ENCODE measurements at places on chromosomes 12 and 14. TPM values are rescaled to one million over a fixed set of nuclear protein-coding genes. Genes with fewer than 3 reads are reported as not detected.

DNA sequence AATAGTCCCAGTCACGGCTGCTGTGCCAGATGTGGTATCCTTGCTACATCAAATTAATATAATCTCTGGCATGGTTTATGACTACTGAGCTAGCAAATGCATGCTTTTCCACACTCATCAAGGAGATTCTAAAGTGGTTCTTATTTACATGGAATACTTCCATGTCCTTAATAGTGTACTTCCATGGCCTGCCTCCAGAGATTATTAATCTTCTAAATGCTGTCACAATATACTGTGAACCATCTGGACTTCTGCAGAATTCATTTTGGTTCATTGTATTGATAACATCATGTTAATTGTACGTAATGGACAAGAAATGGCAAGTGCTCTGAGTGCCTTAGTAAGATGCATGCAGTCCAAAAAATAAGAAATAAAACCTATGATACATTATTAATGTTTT, 230.8 kb downstream of the NUAK1 start:
- H3K4me3 ChIP-seq = no peak overlapping the region
- no peaks in the 10 kb centered on the region for H3K4me1 ChIP-seq
- H3K27ac ChIP-seq = no peak overlapping the region
- no peaks in the 10 kb centered on the region for H3K27me3 ChIP-seq
- DNase-seq = no peak
- no peaks in the 10 kb centered on the region for H3K36me3 ChIP-seq

The INSM2 gene
- not detected for total RNA-seq

- peaks cover 44% of the 10 kb centered on the region for H3K27me3 ChIP-seq
- H3K27ac ChIP-seq = no peak overlapping the region
- H3K4me1 ChIP-seq = no peaks in the 10 kb centered on the region
- H3K4me3 ChIP-seq = no peak overlapping the region
Measured at GRCh38 chr14:96662116-96662970, 134.8 kb upstream of the VRK1 start.

DNA sequence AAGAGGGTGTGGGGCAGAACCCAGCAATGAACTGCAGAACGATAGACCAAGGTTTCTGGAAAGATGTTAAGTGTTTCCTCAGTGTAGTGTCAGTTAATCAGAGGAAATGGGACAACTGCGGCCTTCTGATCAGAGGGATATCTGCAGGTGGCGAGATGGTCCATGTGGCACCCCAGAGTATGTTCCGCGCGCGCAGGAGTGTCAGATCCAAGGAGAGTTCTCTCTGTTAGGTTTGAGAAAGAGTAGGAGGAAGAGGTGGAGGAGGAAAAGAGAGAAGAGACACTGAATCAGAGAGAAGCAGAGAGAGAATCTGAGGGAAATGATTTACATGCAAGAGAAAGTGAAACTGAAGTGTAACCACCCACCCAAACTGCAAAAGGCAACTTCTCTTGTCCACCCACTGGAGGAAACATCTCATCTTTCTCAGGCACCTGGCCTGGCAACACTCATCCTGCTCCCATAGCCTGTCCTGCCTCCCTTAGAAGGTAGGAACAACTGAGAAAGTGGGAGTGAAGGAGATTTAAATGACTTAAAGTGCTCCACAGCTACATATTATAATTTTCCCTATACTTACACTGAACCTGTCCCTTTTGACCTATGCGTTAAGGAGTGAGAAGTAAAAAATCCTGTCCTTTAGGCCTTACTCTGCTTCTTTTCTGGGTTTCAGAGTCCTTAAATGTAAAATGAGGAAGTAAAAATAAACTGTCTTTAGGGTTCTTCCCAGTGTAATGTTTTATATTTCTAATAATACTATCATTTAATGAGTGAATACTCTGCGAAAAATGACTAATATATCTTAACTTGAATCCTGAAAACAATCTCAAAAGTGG, 6.8 kb upstream of the TESPA1 start:
- H3K4me3 ChIP-seq = peak overlapping the region; percentile 86
- peaks cover 61% of the 10 kb centered on the region for H3K4me1 ChIP-seq
- H3K27me3 ChIP-seq = no peaks in the 10 kb centered on the region
- H3K36me3 ChIP-seq = peaks cover 16% of the 10 kb centered on the region
- peak overlapping the region; percentile 99 for H3K27ac ChIP-seq
- DNase-seq = peak; percentile 55

DNA sequence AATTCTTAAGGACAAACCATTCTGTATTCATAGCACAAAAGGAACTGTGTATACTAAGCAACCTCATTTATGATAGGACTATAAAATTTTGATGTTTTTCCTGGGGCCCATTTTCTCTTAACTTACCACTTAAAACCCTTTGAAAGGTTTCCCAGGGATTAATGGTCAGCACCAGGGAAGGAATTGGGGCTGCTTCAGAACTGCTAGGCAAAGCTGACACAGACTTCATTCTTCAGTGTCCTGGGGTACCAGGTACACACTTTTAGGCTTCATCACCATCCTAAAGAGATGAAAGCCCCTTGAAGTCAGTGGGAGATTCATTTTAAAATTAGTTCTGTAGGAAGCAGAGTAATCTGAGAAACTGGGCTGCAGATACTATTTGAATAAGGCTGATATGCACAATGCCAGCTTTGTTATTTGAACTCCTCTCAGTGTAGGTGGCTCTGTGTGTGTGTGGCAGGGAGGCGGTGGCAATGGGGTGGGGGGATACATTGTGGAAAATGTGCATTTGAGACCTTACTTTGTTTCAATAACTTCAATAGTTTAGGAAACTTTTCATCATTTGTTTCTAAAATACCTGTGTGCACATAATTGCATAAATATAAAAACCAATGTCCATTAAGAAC, 329.3 kb upstream of the DCN start:
- no peaks in the 10 kb centered on the region for H3K4me1 ChIP-seq
- no peaks in the 10 kb centered on the region for H3K36me3 ChIP-seq
- no peaks in the 10 kb centered on the region for H3K27me3 ChIP-seq
- DNase-seq = no peak
- H3K27ac ChIP-seq = no peak overlapping the region

The CLEC12A gene
- 0.14 TPM for total RNA-seq

The SLCO1C1 gene
- not detected for total RNA-seq

The CLEC14A gene
- not detected for total RNA-seq

GRCh38 chr14:50924843-50925242, 19.4 kb downstream of the PYGL start:
- H3K4me3 ChIP-seq = no peak overlapping the region
- H3K27me3 ChIP-seq = no peaks in the 10 kb centered on the region
- no peak overlapping the region for H3K27ac ChIP-seq
- no peaks in the 10 kb centered on the region for H3K4me1 ChIP-seq
- no peaks in the 10 kb centered on the region for H3K36me3 ChIP-seq
- DNase-seq = no peak

DNA sequence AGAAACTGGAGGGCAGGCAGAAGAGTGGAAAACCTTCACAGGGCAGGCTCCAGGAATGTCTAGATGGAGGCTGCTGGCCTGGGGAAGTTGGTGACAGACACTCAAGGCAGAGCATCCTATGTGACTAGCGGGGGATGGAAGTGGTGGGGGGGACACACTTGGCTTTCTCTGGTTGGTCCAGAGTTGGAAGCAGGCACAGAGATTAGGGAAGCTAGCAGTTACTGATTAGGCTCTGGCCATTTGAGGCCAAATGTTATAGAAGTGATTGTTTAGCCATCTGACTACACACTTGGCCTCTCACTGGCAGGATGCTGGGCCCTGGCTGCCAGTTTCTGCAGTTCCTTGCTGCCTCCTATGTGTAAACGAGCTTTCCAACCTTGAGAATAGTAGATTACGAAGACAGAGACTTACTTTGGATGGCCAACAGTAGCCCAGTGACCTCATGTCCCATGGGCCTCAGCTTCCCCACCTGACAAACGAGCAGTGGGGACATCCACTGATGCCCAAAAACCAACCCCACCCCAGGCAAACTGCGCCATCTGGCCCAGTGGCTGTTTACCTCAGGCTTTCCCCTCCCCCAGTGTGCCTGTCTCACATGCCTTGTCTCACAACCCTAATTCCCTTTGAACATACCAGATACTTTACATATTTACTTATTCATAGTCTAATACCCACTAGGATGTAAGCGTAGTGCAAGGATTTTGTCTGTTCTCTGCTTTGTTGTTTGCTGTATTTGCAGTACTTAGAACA, 102.7 kb downstream of the PAPLN start:
- H3K27me3 ChIP-seq = no peaks in the 10 kb centered on the region
- no peaks in the 10 kb centered on the region for H3K36me3 ChIP-seq
- H3K27ac ChIP-seq = no peak overlapping the region
- no peak overlapping the region for H3K4me3 ChIP-seq

DNA sequence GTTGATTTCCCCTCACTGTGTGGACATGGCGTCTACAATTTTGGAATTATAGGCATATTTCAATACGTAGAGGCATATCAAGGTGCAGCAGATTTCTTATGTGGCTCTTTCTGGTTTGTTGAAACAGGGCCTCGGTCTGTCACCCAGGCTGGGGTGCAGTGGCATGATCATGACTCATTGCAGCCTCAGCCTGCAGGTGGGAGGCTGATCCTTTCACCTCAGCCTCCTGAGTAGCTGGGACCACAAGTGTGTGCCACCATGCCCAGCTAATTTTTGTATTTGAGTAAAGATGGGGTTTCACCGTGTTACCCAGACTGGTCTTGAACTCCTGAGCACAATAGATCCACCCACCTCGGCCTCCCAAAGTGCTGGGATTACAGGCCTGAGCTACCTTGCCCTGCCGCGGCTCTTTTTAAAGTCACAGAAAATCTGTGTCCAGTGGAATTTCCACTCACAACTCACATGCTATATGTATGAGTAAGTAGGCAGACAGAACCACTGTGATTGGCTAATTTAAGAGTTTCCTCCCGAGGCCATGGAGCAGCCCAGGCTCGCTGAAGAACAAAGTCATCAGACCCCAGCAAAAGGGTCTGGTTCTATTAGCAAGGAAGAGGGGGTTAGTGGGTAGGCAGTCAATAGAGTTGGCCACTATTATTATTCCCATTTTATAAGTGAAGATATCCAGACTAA, 9.1 kb downstream of the GNG2 start:
- DNase-seq = peak; percentile 53
- peaks cover 34% of the 10 kb centered on the region for H3K36me3 ChIP-seq
- H3K27me3 ChIP-seq = no peaks in the 10 kb centered on the region
- H3K27ac ChIP-seq = no peak overlapping the region

The ABCD2 gene
- total RNA-seq = 3.1 TPM

GRCh38 chr12:72094490-72094889, 155.8 kb downstream of the TPH2 start:
- no peaks in the 10 kb centered on the region for H3K36me3 ChIP-seq
- no peaks in the 10 kb centered on the region for H3K27me3 ChIP-seq
- no peak overlapping the region for H3K27ac ChIP-seq
- no peak overlapping the region for H3K4me3 ChIP-seq
- no peak for DNase-seq
- H3K4me1 ChIP-seq = no peaks in the 10 kb centered on the region

DNA sequence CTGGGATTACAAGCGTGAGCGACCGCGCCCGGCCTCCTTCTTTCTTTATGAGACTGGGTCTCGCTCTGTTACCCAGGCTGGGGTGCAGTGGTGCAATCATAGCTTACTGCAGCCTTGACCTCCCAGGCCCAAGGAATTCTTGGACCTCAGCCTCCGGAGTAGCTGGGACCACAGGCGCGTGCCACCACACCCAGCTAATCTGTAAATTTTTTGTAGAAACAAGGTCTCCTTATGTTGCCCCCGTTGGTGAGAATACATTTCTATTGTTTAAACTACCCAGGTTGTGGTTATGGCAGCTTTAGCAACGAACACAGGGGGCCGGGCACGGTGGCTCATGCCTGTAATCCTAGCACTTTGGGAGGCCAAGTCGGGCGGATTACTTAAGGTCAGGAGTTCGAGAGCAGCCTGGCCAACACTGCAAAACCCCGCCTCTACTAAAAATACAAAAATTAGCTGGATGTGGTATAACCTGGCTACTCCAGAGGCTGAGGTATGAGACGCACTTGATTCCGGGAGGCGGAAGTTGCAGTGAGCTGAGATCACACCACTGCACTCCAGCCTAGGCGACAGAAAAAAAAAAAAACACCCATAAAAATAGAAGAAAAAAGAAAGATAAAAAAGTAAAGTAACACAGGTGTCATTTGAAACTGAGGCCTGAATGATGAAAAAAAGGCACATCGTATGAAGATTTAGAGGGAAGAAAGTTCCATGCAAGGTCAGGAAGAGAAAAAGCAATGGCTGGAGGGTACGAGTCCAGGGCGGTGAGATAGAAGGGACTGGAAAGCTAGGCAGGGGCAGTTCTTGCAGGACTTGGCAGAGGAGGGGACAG, 977 bp upstream of the TMEM120B start:
- peak overlapping the region; percentile 93 for H3K4me3 ChIP-seq
- peaks cover 24% of the 10 kb centered on the region for H3K4me1 ChIP-seq
- no peaks in the 10 kb centered on the region for H3K27me3 ChIP-seq
- H3K27ac ChIP-seq = peak overlapping the region; percentile 60

GRCh38 chr14:76929927-76930326, 98.6 kb downstream of the IRF2BPL start:
- peaks cover 45% of the 10 kb centered on the region for H3K4me1 ChIP-seq
- DNase-seq = peak; percentile 41
- peak overlapping the region; percentile 32 for H3K27ac ChIP-seq

DNA sequence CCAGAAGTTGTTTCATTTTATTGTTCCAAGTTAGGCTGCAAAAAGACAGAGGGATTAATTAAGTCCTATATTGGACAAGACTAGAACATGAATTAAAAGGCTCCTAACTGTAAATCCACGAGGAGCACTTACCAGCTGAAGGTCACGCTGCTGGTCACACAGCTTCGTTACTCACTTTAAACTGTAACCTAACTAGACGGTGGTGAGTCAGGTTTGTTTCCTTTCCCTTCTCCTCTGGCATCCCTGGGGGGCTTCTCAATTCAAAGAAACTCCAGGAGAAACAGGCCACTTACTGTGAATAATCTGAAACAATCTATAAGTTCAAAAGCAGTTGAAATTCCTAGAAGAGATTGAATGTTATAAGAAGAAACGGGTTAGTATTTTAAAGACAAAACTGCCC, 331.4 kb downstream of the BCAT1 start:
- no peaks in the 10 kb centered on the region for H3K36me3 ChIP-seq
- H3K4me1 ChIP-seq = no peaks in the 10 kb centered on the region
- no peak overlapping the region for H3K4me3 ChIP-seq

GRCh38 chr14:34067587-34067986, 116.7 kb upstream of the EGLN3 start:
- DNase-seq = no peak
- no peak overlapping the region for H3K4me3 ChIP-seq
- H3K36me3 ChIP-seq = peaks cover 2% of the 10 kb centered on the region
- no peaks in the 10 kb centered on the region for H3K27me3 ChIP-seq

The OTX2 gene
- not detected for total RNA-seq

DNA sequence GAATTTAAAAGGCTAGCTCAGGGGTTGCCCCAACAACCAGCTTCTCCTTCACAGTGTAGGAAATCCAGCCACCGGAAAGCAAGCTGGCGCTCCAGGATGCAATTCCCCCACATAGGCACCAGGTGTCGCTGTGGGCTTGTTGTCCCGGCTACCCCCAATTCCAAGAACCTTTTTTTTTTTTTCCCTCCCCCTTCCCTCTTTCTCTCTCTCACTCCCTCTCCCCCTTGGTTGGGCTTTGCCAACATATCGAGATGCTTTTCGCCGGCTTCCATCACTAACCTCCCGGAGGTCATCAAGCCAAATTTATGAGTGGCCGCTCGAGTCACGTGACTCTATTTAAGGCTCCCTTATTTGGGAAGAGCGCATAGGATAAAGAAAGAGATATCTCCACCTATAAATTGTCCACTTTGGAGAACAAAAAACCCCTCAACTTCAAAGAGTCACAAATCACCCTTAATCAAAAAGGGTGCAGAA, at the start of gene HOXC5:
TSS of gene HOXC5 (plus strand) at position 424 of the 474 bp plus-strand sequence. CDS start 73 bp downstream, outside the sequence.
- peaks cover 96% of the 10 kb centered on the region for H3K27me3 ChIP-seq
- no peaks in the 10 kb centered on the region for H3K36me3 ChIP-seq
- H3K4me1 ChIP-seq = peaks cover 30% of the 10 kb centered on the region
- DNase-seq = peak; percentile 54
- H3K4me3 ChIP-seq = peak within 1 kb of the TSS; percentile 56
